ENCODE measurements at places on chromosomes 7 and 10.
A peak's percentile ranks its signal among the peaks of the same experiment; 100 is the strongest.

DNA sequence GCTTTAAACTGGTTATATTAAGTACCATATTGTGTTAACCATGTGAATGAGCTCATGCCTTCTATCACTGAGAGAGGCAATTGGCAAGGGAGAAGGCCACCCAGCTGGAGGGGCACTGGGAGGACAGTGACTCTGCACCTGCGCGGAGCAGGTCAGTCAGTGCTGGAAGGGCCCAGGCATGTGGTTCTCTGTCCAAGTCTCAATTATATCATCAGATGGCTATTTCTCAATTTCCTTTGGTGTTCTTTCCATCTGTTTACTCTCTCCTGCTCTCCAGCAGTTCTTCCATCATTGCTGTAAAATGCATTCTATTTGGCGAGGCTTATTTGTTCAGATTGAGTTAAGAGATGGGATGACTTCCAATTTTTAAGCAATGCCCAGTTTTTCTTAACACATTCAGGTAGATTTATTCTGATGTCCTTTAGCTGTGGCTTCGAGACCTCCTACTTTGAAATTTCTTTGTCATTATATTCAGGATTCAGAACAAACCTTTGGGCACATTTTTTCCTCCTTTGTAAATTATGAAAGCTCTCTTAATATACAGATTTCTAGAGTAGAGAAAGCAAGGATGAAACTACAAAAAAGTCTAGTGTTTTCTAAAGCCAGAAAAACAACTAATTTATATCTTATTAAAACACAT, 159.3 kb downstream of the BMPER start:
- DNase-seq = no peak

- DNase-seq = peak; percentile 31
Observed at GRCh38 chr7:47326808-47327207, 255.1 kb downstream of the TNS3 start.

DNA sequence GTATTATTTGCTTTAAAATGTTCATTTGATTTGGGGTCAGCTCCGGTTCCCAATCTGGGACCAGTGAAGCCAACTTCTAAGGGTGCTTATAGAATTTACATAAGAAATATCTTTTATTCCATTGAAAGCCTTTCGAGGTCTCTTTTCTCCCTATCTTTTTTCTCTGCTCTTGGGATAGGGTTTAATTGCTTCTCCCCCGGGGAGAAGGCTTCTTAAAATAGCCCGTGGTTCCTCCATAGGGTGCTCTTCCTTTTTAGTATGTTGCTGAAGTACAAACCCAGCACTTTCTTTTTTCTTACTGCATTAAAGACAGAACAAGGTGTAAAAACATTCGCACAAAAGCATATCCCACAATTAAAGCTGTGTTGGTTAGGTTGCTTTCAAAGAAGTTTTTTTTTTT, 107.5 kb downstream of the POU6F2 start:
- no peak for DNase-seq

DNA sequence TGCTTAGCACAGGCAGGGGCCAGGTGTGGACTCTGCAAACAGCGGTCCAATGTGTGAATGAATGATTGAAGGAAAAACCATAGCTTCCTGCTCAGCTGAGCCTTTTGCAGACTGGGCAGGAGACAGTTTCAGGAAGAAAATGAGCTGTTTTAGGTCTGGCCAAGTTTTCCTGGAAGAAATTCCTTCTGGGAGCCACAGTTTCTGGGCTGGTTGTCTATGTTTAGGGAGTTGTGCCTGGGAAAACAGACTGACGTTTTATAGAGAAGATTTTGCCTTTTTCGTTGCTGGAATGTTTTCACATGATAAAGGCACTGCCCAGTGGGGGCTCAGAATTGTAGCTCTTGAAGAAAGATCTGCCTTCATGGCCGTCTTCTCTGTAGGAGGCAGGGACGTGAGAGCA, 255.1 kb downstream of the CCSER2 start:
- no peak for DNase-seq

GRCh38 chr7:107834401-107834800, 31.4 kb upstream of the SLC26A3 start:
- no peak for DNase-seq

GRCh38 chr10:75136346-75136745, 24.9 kb downstream of the SAMD8 start:
- no peak for DNase-seq

- no peak for DNase-seq
Observed at GRCh38 chr10:25805986-25806385, 128.0 kb upstream of the MYO3A start.

- no peak for DNase-seq
Observed at GRCh38 chr10:13056456-13057077, 43.4 kb upstream of the OPTN start.

GRCh38 chr10:116845823-116846222, 3.5 kb upstream of the ENO4 start:
- DNase-seq = no peak

DNA sequence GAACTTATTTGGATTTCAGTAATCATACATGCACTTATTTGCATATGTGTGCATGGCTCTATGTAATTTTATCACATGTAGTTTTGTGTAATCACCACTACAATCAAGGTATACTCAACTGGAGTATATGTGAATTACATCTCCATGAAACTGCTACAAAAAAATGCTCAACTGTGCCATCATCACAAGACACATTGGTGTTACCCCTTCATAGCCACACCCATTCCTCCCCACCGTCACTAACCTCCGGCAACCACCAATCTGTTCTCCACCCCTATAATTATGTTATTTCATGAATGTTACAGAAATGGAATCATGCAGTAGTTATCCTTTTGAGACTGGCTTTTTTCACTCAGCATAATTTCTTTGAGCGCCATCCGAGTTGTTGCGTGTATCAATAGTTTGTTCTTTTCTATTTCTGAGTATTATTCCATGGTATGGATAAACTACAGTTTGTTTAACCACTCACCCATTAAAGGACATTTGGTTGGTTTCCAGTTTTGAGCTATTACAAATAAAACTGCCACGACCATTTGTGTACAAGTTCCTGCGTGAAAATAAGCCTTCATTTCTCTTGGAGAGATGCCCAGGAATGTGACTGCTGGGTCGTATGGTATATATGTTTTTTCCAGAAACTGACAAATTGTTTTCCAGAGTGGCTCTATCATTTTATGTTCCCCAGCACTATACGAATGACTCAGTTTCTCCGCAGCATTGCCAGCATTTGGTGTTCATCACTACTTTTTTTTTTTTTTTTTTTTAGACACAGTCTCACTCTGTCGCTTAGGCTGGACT, 11.3 kb upstream of the SMO start:
- DNase-seq = no peak

DNA sequence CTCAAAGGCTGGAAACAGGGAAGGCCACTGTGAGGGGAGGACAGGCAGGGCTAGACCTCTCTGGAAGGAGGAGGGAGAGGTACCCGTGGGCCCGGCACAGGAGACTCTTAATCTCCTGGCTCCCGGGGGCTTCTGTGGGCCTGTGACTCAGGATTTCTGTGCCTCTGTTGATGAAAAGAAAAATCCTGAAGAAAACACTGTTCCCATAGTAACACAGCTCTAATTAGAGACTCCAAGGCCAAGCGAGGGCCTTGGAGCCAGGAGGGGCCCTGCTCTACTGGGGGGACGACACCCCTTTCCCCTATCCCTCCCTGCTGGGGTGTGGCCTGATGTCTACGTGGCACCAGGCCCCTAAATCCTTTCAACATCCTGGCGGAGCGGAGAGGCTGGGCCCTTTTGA, 174.1 kb upstream of the TNRC18 start:
- no peak for DNase-seq

GRCh38 chr7:151032936-151033863, 5.0 kb downstream of the ABCB8 start:
- DNase-seq = no peak

DNA sequence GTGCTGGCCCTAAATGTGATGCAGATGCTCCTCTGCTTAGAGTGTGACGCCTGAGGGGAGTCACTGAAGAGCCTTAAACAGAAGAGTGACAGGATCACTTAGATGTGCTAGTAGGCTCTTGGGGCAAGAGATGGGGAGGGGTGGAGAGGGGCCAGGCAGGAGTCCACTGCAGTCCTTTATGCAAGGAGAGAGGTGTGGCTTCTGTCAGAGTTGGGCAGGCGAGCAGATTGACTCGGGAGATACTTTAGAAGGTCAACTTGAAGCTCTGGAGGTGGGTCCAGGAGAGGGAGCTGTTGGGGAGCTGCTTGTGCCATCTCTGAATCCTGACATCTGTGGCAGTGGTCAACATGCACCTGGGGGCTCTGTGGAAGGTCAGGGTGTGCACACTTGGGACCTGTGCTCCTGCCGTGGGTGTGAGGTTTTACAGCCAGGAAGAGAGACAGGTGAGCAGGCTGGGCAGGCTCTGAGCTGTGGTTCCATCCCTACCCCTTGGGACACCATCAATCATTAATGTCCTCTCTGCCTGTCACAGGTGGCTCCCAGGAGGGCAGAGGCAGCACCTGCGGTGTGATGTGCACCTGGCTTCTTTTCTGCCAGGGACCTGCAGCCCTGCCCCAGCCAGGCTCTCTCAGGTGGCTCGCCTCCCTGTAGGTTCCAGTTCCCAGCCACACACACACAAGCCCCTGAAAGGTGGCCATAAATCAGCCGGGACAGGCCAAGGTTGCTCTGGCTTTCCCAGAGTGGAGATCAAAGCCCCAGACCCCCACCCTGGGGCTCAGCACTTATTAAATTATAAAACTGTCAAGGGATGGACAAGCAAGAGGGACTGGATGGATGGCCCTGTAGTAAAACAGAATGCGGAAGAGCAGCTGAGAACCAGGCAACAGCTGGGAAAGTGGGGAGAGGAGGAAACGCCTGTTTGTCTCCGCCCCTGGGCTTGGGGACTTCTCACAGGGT, 14.0 kb downstream of the NEURL1 start:
- no peak for DNase-seq

GRCh38 chr7:150586068-150586784, 19.0 kb downstream of the GIMAP4 start:
- DNase-seq = no peak

- DNase-seq = no peak
Observed at GRCh38 chr7:103990991-103991390, 1.5 kb upstream of the RELN start.

GRCh38 chr10:74122060-74122459, 28.6 kb downstream of the AP3M1 start:
- DNase-seq = no peak

- DNase-seq = no peak
Observed at GRCh38 chr7:50314836-50315592, 10.5 kb downstream of the IKZF1 start.

- DNase-seq = no peak
Observed at GRCh38 chr10:127614484-127615017, 65.4 kb downstream of the NPS start.

- no peak for DNase-seq
Observed at GRCh38 chr7:138519061-138519798, 59.2 kb downstream of the TRIM24 start.

GRCh38 chr7:103719070-103719469, 270.4 kb downstream of the RELN start:
- DNase-seq = no peak

DNA sequence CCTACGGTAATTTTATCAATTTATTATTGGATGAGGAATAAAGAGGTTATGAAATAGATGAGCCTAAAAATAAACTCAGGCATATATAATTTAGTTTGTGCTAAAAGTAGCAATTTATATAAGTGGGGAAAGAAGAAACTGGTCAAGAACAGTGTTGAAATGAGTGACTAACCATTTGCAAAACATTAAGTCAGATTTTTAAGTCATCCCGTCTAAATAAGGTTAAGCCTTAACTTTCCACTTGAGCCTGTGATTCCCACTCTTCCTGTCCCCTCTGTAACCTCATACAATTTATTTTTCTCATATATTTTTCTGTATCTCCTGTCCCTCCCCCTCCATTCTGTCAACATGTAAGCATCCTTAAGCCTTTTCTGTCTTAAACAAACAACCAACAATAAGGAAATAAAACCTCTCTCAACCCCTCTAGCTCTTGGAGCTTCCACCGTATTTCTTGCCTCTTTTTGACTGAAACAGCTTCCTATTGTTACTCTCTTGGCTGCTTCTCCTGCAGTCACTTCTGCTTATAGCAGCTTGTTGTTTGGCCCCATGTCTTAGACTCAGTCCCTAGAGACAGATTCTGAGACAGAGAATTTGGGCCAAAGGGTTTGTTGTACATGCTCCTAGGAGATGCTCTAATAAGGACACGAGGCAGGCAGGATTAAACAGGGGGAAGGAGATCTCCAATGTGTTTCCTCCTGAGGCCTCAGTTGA, 109.7 kb downstream of the GNAI1 start:
- peak; percentile 32 for DNase-seq

- DNase-seq = peak; percentile 77
Observed at GRCh38 chr10:97543025-97543546, 29.5 kb upstream of the ANKRD2 start.

DNA sequence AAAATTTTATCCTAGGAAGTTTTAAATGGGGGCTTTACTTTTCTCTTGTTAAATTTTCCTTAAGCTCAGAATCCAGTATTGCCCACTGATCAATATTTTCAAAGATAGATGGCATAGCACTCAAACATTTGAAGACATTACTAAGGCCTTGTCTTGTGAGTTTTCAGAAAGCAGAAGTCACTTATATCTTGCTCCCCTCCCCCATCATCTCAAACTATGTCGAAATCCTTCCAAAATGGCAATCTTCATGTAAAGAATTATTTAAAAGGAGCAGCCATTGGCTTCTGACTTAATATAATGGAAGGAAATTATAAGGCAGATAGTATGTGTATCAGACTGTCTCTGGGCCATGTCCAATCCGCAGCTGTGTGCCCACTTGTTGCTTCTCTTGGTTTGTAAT, 553.5 kb upstream of the C7orf33 start:
- no peak for DNase-seq

GRCh38 chr7:35801392-35802101, 690 bp downstream of the SEPTIN7 start:
- DNase-seq = peak; percentile 5

GRCh38 chr7:17497136-17497535, 198.7 kb downstream of the AHR start:
- no peak for DNase-seq

- DNase-seq = no peak
Observed at GRCh38 chr10:102729029-102730026, 14.4 kb upstream of the WBP1L start.

GRCh38 chr10:87079106-87079836, 15.4 kb downstream of the GLUD1 start:
- no peak for DNase-seq

All from AG09309 (cell line).